H1 (cell line): ENCODE measurements at places on chromosomes 1 and 21.
A peak's percentile ranks its signal among the peaks of the same experiment; 100 is the strongest.

DNA sequence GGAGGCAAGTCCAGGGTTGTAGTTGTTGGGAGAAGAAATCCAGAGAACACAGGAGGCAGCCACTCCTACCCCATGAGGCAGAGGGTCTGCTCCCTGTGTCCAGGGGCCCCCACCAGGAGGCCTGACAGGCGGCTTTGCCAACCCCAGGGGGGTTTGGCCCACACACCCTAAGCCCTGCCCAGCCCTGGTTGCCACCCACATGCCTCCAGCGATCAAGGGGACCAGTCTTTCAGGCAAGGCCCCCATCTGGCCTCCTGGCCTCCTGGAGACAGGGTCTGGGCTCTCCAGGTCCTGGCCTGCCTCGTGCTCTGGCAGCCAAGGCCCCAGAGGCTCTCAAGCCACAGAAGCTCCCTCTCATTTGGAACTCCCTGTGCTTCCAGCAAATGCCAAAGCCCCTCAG lies 38.5 kb downstream of the SDC3 start:
- no peak for DNase-seq

GRCh38 chr1:103948526-103948925 lies 198.8 kb downstream of the AMY1C start:
- no peak for DNase-seq

DNA sequence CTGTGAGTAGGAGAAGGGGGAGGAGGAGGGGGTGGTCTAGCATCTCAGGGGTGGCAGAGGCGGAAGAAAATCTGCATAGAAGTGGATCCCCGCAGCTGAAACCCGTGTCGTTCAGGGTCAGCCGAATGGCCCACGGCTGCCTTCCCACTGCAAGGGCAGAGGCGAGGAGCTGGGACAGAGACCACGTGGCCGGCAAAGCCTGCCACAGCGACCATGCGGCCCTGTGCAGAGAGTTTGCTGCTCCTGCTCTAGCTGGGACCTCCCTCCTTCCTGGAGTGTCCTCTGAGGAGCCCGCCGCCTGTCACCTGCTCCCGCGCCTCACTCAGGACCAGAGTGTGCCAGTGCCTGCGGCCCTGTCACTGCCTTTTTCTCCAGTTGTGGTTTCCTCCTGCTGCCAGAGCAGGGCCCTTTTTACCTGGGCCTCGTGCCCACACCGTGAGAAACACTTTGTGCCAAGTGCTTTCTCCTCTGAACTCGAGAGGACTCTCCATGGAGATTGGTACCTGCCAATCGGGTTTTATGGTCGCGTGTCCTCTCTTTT lies 5.4 kb upstream of the TRPM2 start:
- DNase-seq, result no peak

GRCh38 chr1:235404190-235404589 lies 37.0 kb downstream of the TBCE start:
- DNase-seq, result no peak

GRCh38 chr21:25997788-25998611 lies 172.6 kb downstream of the APP start:
- peak; percentile 77 for DNase-seq

GRCh38 chr1:181092056-181092455 lies 3.6 kb downstream of the IER5 start:
- no peak for DNase-seq

- DNase-seq, result no peak
Measured at GRCh38 chr1:148435406-148435805, 47.7 kb downstream of the PPIAL4G start.

DNA sequence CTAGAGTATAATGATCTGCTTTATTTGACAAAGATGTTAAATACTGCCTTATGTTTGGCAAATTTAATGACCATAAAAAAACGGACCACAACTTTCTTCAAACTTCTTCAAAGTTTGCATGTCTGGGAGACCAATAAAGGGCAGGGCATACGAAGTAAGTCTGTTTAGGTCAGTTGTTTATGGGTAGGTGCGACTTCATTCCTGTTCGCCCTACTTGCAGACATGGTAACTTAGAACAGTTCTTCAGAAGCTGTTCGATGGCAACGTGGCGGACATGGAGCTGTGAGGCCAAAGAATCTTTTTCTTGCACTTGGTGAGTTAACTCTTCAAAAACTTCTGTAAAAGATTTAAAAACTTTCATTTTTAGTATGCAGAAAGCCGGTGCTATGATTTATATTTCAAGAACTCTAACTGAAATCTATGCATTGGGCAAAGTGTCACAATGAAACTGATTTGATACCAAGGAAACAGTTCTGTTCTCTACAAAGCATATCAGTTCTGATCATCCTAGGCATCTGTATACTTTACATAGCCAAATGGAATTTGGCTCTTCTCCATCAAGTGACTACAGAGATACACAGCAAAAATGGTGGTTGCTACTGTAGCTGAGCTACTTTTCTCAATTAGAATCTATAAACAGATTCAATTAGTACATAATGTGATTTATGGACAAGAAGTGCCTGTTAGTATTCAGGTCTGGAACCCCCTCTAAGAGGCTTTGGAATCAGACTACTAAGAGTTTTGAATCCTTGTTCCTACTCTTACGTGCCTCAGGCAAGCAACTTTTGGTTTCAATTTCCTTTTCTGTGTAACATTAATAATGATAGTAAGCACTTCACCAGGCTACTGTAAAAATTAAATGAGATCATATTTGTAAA lies 25.7 kb downstream of the C21orf91 start:
- DNase-seq, result no peak

DNA sequence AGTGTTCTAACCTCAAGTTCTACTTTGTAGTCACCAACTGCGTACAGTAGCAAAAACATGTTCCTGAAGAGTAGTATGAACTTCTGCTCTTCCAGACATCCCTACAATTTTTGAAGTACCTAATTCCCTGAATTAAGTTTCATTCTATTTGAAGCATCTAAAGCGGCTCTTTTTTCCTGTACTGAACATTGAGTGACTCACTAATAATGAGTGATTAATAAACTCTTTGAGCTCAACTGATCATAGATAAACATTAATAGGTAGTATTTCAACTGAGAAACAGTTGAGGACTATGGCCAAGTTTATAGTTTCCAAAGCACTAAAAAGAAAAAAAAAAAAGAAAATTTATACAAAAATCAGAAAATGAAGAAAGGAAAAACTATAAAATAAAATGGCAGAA lies 683.1 kb downstream of the LTN1 start:
- no peak for DNase-seq

DNA sequence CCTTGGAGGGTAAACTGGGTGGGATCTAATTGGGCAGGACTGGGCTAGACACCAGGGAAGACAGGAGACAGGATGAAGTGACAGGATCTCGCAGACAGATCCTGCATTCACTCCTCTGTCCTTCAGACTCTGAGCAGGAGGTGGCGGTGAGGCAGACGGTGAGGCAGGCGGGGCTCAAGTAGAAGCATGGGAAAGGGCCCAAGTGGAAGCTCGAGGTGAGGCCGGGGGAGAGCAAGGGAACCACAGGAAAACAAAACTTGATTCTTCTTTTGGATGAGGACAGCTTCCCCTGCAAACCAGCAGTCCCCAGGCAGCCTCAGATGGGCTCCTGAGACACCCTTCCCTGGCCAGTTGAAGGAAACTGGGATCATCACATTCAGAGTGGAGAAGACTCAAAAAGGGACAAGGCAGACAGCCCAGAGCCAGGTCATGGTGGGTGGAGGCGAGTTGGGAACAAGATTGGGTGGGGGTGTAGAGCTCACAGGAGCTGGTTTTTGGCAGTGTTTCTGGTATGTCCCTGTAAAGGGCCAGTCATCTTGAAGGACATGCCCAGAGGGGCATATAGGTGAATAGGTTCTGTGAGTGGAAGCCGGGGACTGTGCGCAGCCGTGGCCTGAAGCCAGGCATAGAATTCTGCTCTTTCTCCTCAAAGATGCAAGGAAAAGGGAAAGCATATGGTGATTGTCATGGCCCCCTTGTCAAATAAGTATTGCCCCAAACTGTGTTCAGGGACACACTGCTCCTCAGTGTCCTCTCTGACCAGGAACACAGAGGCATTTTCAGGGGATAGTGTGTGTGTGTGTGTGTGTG lies 18.0 kb downstream of the INKA2 start:
- DNase-seq, result no peak

- DNase-seq, result no peak
Measured at GRCh38 chr1:47524272-47524671, 86.4 kb downstream of the FOXD2 start.

DNA sequence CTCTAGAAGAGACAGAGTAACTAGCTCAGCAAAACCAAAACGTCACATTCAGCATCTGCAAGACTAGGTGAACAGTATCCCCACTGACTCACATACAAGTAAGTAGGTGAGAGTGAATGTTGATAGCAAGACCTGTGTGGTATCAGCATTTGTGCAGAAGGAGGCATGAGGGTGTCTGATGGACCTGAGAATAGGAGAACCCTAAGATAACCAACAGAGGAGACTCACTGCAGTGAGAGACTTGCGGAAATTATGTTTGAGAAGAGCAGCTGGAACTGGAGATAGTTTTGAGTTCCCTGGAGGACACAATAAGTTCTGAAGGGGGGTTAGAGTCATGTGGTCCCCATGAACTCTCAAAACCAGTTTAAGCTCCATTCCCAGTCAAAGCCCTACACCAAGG lies 59.1 kb downstream of the DYRK1A start:
- DNase-seq, result no peak

DNA sequence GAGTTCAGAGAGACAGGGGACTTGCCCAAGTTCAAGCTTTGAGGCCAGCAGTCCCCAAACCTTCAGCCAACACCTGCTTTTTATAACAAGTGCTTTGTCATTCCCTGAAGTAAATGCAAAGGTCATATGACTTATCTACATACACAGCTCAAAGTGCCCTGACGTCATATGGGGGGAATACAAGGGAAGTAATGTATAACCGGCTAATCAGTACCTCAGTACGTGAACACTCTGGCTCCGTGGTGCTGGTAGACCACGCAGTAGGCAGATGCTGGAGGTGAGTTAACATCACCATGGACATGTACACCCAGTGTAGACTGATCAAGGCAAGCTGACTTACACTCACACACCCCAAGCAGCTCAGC lies 60.0 kb downstream of the BACE2 start:
- no peak for DNase-seq

GRCh38 chr1:6546326-6546725 lies 8.0 kb downstream of the NOL9 start:
- no peak for DNase-seq

DNA sequence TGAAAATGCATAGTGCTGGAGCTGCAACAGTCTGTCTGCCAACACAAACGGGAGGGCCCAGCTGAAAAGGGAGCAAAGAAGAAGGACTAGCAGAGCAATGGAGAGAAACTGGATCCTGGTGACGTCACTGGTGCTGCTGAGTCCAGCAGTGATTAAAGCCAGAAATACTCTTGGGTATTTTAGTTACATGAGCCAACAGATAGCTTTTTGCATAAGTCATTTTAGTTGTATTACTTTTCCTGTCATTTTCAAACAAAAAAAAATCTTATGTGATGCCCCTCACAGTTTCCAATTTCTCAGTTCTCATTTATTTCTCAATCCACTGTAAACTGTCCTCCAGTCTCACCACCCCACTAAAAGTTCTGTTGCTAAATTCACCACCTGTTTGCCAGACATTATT lies 38.7 kb upstream of the NEK7 start:
- DNase-seq, result no peak

GRCh38 chr1:240073097-240073496 lies 18.6 kb upstream of the FMN2 start:
- no peak for DNase-seq

GRCh38 chr1:88608139-88608943 lies 75.7 kb upstream of the PKN2 start:
- no peak for DNase-seq

GRCh38 chr21:33198346-33199099 lies 31.2 kb upstream of the IFNAR2 start:
- DNase-seq, result no peak

DNA sequence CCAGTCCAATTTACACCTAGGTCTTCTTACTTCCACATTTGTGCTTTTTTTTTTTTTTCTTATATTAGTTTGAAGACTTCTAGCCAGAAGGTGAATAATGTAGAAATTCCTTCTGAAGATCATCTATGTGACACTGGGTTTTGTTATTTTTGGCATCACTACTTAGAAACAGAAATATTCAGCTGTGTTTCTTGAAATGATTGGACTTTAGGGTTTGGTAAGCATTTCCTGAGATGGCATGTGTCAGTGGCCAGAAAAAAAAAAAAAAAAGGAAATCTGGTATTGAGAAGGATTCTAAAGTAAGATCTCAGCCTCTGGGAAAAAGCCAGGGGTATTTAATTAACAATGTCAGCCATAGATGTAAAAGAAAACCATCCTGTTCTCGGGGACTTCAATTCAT lies 43.4 kb upstream of the LRRC8C start:
- no peak for DNase-seq

- no peak for DNase-seq
Measured at GRCh38 chr21:35672313-35672712, 388.0 kb downstream of the SETD4 start.

DNA sequence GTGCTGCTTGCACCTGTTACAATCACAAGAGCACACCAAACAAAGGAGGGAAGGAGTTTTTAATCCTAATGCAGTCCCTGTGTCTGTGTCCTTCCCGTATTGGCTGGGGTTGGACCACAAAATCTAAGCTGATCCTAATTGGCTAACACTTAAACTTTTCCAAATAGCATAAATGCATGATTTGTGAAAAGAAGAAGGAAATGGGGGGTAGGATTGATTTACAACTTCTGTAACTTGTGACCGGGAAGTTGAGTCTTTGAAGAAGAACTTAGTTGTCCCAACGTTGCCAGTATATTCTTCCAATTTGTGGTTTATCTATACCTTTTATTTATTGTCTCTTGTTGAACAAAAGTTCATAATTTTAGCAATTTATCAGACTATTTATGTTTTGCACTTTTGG lies 11.8 kb upstream of the IPP start:
- DNase-seq, result no peak

- DNase-seq, result no peak
Measured at GRCh38 chr1:179820226-179820970, 57.2 kb downstream of the TOR1AIP2 start.

DNA sequence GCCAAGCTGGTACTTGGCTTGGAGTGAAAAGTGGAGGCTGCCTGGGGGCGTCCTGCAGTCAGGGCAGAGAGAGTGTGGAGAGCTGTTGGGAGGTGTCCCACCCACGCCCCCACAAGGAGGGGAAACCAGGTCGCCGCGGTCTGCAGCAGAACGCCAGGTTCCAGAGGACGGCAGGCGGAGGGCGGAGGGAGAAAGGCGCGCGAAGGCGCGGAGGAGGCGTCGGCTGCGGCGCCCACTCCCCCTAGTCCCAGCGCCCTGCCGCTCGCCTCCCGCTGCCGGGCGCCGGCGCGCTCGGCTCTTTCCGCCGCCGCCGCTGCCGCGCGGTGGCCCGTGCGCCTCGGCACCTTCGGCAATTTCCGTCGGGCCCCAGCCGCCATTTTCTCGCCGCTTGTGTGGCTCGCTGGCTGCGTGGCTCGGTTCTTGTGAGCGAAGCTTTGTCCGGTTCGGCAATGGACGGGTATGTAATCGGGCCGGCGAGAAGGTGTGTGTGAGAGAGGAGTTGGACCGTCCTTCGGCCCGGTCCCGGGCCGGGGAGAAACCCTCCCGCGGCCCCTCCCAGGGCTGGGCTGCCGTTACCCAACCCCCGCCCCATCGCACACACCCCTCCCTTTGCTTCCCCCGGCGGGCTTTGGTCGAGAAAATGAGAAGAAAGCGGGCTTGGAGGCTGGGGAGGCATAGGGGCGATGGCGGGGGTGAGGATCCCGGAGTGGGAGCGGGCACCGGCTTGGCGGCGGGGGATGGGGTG lies at the start of gene PTBP2:
PTBP2 (plus strand) TSS at position 369 of the 745 bp plus-strand sequence; CDS start at position 450, 81 bp downstream.
- peak; percentile 92 for DNase-seq
